ENCODE measurements at places on chromosomes 6 and 20. TPM values are rescaled to one million over a fixed set of nuclear protein-coding genes. Genes with fewer than 3 reads are reported as not detected.

DNA sequence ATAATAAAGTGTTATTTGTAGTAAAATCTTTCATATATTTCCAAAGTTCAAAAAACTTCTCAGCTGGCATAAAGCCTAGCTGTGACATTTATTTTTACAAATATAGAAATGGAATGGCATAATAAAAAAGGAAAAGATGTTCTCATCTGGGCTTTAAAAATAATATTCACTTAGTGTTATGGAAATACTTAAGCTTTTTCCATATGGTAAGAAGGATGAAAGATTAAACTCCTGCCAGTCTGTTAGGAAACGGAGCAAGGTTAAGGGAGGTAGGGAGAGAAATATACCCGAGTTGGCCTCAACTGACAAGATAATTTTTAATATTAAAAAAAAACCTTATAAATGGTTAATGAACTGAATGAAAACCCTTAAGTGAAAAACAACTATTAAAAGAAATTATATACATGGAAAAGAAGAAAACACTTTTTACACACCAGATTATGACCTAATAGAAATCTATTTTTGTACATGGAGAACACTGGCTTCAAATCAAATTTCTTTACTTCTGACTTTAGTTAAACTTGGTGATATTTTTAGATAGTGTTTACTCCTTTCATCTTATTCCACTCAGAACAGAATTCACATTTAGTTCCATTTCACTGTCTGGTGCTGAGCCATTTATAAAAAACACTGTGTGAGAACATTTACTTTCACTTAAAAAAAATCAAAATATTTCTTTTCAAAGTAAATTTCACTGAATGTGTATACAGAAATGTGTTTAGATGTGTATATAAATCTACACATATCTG lies 137.0 kb downstream of the DST start:
- H3K36me3 ChIP-seq: no peaks in the 10 kb centered on the region
- no peak overlapping the region for H3K27ac ChIP-seq
- H3K4me3 ChIP-seq: no peak overlapping the region

DNA sequence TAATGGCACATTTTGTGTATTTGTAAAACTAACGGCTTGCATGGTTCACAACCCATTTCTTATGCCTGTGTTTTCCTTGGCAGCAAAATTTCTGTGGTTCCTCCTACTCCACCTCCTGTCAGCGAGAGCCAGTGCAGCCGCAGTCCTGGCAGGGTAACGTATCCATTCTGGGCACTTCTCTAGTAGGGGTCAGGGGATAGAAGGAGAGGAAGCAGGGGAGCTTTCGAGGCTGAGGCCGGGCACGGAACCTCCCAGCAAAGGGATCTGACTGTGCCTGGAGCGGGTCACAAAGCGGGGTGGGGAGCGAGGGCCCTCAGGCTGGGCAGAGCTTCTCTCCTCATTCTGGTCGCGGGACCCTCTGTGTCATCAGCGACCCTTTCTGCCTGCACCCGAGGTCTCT lies 58.4 kb downstream of the SYTL3 start:
- no peaks in the 10 kb centered on the region for H3K27me3 ChIP-seq
- H3K36me3 ChIP-seq: no peaks in the 10 kb centered on the region
- DNase-seq: peak; percentile 46
- no peaks in the 10 kb centered on the region for H3K4me1 ChIP-seq

DNA sequence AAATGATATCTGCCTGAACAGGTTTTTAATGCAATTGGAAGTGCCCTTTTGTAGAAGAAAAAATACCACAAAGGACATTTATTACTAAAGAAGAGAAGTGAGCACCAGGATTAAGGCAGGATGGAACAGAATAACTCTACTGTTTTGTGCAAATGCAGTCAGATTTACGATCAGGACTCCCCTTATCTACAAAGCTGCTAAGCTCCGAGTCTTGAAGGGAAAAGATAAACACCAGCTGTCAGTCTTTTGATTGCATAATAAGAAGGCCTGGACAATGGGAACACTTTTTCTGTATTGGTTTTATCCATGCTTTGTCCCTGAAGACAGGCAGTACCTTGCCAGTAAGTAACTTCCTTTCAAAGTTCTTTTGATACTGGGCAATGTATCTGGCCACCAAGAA lies 797.9 kb upstream of the SLC35B3 start:
- no peaks in the 10 kb centered on the region for H3K36me3 ChIP-seq
- H3K4me1 ChIP-seq: no peaks in the 10 kb centered on the region
- no peak overlapping the region for H3K4me3 ChIP-seq
- no peaks in the 10 kb centered on the region for H3K27me3 ChIP-seq

- H3K36me3 ChIP-seq: no peaks in the 10 kb centered on the region
- H3K4me1 ChIP-seq: no peaks in the 10 kb centered on the region
- H3K27ac ChIP-seq: no peak overlapping the region
- no peaks in the 10 kb centered on the region for H3K27me3 ChIP-seq
- no peak overlapping the region for H3K4me3 ChIP-seq
Measured at GRCh38 chr6:130070326-130070725, 51.9 kb downstream of the L3MBTL3 start.

GRCh38 chr6:46655803-46656202 lies 3.0 kb downstream of the SLC25A27 start:
- H3K27me3 ChIP-seq: no peaks in the 10 kb centered on the region
- H3K4me1 ChIP-seq: no peaks in the 10 kb centered on the region
- no peaks in the 10 kb centered on the region for H3K36me3 ChIP-seq
- H3K27ac ChIP-seq: no peak overlapping the region
- no peak overlapping the region for H3K4me3 ChIP-seq

- no peaks in the 10 kb centered on the region for H3K4me1 ChIP-seq
- no peak for DNase-seq
- no peak overlapping the region for H3K27ac ChIP-seq
- H3K27me3 ChIP-seq: no peaks in the 10 kb centered on the region
- H3K4me3 ChIP-seq: no peak overlapping the region
- peaks cover 84% of the 10 kb centered on the region for H3K36me3 ChIP-seq
Measured at GRCh38 chr20:63877755-63878470, 12.8 kb downstream of the TPD52L2 start.

DNA sequence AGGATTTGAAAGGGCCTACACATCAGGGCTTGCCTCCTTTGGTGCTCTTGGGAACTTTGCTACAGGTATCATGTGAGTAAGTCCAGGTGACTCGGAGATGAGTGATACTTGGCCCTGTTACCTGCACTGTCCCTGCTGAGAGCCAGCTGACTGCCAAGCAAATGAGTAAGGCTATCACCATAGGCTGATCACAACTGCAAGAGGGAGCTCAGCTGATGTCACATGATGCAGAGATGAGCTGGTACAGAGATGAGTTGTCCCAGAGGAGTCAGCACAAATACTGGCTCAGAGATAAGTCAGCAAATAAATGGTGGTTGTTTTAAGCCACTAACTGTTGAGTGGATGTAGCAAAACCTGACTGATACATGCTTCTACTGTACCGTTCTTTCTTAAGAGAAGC lies 41.4 kb downstream of the LAMP5 start:
- no peak overlapping the region for H3K4me3 ChIP-seq
- no peak overlapping the region for H3K27ac ChIP-seq
- no peaks in the 10 kb centered on the region for H3K4me1 ChIP-seq
- H3K27me3 ChIP-seq: no peaks in the 10 kb centered on the region
- no peaks in the 10 kb centered on the region for H3K36me3 ChIP-seq

GRCh38 chr6:87655824-87656223 lies 46.2 kb downstream of the AKIRIN2 start:
- no peak for DNase-seq
- H3K36me3 ChIP-seq: no peaks in the 10 kb centered on the region
- no peaks in the 10 kb centered on the region for H3K4me1 ChIP-seq
- no peak overlapping the region for H3K4me3 ChIP-seq
- H3K27me3 ChIP-seq: no peaks in the 10 kb centered on the region
- no peak overlapping the region for H3K27ac ChIP-seq

GRCh38 chr20:20060234-20060998 lies 8.1 kb downstream of the CFAP61 start:
- H3K36me3 ChIP-seq: no peaks in the 10 kb centered on the region
- no peak overlapping the region for H3K27ac ChIP-seq
- H3K4me1 ChIP-seq: no peaks in the 10 kb centered on the region
- no peak overlapping the region for H3K4me3 ChIP-seq
- DNase-seq: no peak
- H3K27me3 ChIP-seq: no peaks in the 10 kb centered on the region

The FOXA2 gene
- 9.1 TPM for total RNA-seq

The SYCP2L gene
- not detected for total RNA-seq

The COQ3 gene
- total RNA-seq: not detected
